ENCODE measurements at places on chromosomes 2 and 18.

GRCh38 chr2:121502246-121502645 lies 28.4 kb upstream of the RNU4ATAC start:
- DNase-seq: no peak

- DNase-seq: no peak
Measured at GRCh38 chr2:233706720-233707119, 6.0 kb upstream of the UGT1A5 start.

DNA sequence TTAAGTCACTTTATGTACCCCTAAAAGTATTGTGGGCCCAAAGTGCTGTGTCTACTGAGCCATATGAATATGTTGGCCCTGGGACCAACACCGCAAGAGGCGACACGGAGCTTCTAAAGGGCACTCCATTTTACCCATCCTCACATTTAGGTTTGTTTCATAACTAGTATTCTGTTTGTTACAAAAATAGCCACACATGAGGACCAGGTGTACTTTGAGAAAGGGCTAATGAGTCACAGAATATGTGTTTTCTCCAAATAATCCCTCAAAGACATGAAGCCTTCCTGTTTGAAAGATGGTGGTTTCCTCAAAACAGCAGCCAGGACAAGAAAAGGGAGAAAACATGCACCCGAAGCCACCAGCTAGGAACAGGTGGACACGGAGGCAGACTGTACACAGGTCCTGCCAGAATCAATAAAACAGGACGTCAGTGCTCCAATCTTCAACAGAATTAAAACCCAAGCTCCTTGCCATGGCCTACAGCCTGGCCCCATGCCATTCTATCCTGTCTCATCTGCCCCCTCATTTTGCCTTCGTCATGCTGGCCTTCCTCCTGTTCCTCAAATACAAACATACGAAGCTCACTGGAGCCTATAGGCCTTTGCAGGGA lies 21.8 kb upstream of the GRB14 start:
- no peak for DNase-seq

GRCh38 chr2:157900684-157901083 lies 24.6 kb upstream of the ACVR1 start:
- no peak for DNase-seq

DNA sequence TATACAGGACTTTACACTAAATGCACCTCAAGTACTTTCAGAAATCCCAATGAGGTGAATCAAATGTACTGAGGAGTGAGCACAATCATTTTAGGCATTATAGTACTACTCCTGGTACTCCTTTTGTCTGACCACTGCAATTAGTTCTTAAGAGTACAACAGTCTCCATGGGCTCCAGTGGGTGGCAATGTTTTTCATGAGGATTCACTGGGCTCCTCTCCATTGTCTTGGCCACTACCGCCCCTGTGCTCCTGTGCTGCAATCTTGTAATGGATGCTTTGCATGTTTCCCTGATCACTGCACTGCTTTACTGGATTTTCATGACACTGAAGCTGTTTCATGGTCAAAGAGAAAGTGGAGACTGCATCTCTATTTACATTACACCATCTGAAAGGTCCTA lies 268.5 kb upstream of the ZSWIM2 start:
- DNase-seq: no peak

- DNase-seq: no peak
Measured at GRCh38 chr2:40359811-40360210, 92.1 kb downstream of the SLC8A1 start.

GRCh38 chr18:69032009-69032408 lies 234.1 kb downstream of the CCDC102B start:
- no peak for DNase-seq

- no peak for DNase-seq
Measured at GRCh38 chr2:143300536-143300935, 171.3 kb downstream of the ARHGAP15 start.

DNA sequence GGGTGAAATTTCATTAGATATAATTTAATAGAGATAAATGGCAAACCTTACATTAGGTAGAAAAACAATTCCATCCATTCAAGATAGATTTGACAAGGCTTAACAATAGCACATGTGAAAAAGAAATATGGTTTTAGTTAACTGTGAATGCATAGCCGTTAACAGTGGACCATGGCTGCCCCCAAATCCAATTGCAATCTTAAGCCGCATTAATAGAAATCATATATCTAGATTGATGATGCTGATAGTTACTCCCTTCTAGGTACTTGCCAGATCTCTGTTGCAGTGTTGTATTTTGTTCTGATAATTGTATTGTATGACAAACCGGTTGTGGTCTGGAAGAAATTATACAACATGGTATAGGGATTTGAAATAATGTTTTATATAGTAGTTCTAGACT lies 139.8 kb downstream of the GPD2 start:
- no peak for DNase-seq

DNA sequence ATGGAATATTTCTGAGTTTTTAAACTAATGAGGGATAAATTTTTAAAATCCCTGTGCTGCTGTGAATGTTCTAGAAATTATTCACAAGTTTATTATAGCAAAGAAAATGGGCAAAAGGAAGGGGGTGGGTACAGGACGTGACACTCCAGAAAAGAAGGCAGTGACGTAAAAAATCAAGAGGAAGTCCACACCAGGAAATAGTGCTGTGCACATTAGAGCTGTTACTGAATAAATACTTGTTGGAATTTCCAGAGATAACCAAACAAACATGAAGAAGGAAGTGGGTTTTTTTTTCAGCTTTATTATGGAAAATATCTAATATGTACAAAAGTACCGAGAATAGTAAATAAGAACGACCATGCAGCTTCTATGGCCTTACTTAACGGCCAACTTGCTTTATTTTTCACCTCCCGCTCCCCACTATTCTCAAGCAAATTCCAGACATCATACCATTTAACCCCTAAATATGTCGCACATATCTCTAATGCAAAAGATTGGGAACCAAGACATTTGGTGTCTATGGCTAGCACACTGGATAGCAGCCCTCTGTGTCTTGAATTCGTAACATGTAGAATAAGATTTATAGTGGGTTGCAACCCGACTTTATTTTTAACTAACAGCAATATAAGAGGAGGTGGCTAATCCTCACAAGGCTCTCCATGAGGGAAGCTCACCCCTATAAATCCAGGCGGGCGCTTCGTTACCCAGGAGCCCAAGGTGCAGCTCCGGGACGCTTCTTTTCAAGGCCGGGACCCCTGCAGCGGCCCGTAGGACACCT lies 580 bp upstream of the NDUFV2 start:
- no peak for DNase-seq

GRCh38 chr2:189092936-189093335 lies 86.6 kb downstream of the COL5A2 start:
- no peak for DNase-seq

DNA sequence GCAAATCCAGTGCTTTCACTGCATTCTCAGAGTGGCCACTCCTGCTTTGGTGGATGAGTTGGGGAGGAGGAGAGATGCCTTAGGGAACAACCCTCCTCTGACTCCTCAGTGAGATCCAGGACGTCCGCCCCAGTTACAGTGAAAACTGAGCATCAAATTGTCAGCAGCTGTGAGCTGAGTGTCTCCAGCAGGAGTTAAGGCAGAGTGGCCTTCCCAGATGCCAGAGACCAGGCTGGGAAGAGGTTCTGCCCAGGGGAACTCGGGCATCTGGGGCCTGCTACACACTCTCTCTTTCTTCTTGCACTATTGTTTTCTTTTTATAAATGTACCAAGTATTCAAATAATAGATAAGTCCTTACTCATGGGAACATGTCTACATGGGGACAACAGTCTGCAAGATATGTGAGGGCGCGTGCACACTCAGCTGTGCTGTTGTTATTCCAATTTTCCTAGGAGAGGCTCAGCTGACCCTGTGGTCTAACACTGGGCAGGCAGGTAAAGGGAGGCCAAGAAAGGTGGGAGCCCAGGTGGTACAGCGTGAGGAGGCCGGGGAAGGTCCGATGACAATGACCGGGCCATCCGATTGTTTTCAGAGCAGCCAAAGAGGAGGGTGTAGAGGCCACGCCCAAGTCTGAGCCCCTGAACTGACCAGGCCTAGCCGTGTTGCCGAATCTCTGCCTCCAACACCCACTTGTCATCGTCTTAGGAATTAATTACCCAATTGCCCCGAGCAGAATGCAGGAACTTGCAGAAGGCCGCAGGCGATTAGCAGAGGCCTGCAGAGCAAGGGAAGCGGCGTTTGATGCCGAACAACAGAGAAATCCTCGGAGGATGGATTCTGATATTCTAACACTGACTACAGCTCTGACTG lies 166.9 kb downstream of the ANAPC1 start:
- DNase-seq: no peak

- DNase-seq: no peak
Measured at GRCh38 chr2:60899892-60900249, 18.5 kb downstream of the REL start.

DNA sequence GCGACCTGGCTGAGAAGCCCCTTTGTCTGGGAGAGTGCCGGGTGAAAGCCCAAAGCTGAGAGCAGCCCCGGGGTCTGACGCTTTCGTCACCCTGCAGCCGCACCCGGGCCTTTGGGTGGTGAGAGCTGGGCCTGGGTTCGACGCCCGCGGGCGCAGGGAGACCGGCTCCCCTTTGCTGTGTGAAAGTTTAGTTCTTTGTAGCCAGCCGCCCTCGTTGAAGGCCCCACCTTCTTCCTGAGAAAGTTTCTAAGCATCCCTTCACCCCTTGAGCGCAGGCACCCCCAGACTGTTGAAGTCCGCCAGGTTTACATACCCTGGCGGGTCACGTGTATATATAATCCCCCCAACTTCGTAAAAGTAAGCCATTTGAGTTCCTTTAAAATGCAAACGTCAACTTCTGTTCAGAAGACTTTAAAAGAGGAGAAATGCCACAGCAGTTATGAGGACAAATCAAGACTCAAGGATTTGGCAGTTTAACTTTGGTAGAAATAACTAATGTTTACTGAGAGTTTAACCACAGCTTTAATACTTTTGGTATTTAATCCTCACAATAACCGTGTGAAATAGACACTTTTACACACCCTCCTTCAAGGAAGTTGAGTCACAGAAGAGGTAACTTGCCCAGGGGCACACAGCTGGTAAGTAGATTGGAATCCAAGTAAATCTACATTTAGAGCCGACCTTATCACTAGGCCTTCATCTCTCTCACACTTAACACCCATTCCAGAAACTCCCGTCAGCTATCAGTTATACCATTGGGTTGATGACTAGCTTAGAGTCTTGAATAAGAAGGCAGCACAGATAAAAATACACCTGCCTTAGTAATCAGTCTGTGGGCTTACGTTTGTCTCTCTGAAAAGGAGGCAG lies 1.1 kb upstream of the MBOAT2 start:
- DNase-seq: no peak

DNA sequence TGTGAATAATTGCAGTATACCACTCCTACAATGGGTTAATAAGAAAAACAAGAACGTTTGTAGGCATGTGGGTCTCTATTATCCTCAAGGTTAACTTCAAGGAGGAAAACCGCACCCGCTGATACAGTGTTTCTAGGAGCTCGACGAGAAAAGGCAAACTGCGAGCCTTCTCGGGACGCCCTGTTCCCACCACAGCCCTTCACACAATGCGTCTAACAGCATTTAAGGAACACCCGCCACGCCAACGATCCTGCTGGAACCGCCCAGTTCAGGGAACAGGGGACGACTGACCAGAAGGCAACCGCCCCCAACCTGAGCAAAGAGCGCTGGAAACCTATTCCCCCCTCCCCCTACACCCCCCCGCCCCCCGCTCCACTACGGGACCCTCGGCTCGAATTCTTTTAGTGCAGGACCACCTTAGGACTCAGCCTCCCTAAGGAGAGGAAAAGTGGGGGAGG lies 710 bp upstream of the TMSB10 start:
- DNase-seq: no peak

DNA sequence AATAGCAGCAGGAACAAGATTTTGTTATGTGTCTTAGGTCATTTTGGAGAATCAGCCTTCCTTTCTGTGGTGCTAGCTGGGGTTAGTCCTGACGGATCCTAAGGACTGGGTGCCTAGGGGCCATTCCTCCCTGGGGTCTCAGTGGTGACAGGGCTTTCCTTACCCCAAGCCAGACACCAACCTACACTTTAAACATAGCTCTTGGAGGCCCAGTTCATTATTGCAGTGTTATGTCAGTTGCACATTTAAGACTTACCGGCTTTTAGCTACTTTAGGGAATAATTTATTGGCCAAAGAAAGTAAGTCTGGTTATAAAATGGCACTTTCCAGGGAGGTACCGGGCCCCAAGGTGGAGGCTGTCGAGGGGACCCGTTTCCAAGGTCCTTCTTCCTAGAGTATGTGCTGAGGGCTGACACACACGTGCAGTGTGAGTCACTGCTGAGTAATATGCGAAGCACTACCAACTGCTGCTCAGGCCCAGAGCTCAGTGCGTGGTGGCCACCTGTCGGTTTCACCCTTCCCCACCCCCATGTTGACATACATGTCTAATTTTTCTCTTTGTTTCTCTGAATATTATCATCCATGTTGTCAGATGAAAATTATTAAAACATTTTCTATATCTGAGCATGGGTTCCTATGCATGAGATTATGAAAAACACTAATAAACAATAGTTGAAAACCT lies 37.0 kb upstream of the GRHL1 start:
- DNase-seq: no peak

- no peak for DNase-seq
Measured at GRCh38 chr18:79585395-79586370, 93.9 kb upstream of the CTDP1 start.

DNA sequence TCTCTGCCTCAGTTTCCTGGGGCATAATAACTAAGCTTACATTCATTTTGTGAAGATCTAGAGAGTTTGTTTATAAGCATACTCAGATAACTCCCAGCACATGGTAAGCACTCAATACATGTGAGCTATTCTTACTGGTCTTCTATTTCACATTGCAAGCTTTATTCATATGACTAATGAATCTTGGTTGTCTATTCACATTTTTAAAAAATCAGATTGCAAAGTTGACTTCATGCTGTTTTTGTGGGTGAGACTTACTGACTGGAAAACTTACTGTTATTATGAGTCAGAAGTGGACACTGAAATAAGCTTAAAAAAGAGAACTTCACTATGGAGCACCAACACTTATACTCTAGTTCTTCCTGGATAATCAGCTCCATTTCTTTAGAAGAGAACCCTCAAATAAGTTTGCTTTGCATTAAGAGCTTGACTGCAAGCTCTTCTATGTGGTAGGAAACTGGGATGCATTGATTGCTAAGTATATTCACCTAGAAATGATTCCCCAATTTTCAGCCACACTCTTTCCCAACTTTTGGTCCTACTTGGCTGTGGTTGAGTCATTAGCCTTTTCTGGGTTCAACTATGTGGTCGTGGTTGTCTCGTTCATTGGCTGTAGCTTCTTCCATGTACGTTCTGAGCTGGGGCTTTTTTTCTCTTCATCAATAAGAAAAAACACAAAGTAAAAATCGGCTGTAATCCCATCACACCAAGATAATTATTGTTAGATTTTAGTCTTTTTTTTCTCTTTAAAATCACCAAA lies 29.5 kb upstream of the RBMS1 start:
- no peak for DNase-seq
